Stimulated activated naive CD8-positive, alpha-beta T cell treated with anti-CD3 and anti-CD28 coated beads, Interleukin-15, Interleukin-2, amounts not matched to agents 100 U/mL and 50 U/mL, for 24 hours (primary cell): ENCODE measurements at places on chromosomes 12 and 14.

GRCh38 chr12:49917788-49918173, 14.1 kb upstream of the FAIM2 start:
- no peak for DNase-seq

DNA sequence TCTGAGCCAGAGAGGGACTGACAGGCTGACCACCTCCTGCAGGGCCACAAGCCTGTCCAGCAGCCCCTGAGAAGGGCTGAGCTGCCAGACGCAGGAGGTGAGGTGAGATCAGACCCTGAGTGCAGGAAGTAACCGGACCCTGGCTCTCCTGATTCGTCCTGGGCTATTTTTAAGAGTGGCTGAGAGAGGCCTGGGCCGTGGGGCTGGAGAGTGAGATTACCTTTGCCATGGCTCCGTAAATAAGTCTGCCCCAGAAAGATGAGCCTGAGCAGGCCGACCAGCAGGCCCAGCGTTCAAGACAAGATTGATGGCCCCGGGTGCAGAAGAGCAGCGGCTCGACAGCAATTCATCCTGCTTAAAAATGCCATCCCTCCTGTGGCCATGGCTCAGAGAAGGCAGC, 54.2 kb downstream of the SPTB start:
- no peak for DNase-seq

DNA sequence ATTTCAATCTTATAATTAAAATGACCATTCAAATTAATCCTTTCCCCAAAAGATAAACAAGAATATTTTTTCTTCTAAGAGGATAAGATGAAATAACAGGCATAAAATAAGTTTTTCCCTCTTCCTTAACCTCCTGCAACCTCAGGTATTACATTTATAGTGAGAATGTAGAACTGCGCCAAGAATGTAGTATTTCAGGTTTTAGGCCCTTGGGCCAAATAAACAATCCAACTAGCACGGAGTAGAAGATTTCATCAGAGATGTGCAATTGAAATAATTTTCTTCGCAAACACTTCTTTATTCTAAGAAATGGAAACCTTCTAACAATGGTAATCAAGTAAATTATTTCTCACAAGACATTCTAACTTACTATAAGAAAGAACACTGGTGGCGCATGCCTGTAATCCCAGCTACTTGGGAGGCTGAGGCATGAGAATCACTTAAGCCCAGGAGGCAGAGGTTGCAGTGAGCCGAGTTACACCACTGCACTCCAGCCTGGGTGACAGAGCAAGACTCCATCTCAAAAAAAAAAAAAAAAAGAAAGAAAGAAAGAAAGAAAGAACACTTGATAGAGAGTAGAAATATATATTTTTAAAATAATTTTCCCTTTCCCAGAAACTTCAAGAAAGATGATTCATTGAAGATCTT, 100.8 kb downstream of the TAOK3 start:
- no peak for DNase-seq

DNA sequence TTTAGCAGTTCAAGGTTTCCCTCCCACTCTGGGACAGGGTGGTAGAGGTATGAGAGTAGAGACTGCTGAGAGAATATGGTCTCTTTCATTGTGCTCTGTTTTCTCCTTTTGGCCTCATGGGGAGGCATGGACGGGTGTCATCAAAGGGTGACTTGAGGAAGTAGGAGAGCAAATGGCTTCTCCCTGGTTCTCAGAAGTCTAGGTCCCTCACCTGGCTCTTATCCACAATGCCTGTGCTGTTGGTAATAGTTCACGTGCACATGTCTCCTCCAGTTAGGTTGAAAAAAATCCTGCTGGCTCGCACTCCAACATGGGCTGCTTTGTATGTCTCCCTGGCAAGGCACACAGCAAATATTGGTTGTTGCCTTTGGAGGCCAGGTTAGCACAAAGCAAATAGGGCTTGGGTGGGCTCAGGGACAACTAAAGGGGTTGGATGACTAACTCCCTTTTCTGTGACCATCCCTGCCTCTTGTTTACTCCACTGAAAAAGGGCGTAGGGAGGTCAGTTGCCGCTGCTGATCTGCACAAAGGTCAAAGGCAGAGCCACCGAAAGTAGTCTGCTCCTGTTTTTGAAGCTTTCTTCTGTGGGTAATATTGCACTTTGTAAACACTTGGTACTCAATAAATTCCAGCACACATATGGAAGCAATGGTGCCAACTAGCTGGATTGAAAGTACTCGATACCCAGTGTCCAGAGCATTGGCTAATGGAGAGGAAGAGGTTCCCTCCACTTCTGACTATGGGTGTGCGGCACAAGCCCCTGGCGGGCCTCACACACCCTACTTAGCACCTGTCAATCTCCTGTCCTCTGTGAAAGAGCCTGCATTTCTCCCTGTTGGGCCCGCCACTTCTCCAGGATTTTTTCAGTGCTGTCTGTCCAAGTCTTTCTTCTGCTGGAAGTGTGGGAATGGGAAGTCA, 121.8 kb downstream of the SLC38A6 start:
- DNase-seq, result no peak

GRCh38 chr12:63302941-63303536, 152.0 kb upstream of the AVPR1A start:
- no peak for DNase-seq

DNA sequence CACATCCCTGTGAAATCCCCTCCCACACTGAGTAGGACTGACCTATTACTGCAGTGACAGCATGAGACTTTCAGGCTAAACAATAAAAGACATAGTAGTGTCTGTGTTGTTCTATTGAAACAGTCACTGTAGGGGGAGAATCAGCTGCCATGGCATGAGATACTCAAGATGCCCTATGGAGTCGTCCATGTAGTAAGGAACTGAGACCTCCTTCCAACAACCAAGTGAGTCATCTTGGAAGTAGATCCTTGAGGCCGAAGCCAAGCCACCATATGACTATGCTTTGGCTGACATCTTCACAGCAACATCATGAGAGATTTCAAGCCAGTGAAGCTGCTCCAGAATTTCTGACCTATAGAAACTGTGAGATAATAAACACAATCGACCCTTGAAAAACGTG, 12.1 kb upstream of the LRP6 start:
- DNase-seq, result no peak

- DNase-seq, result no peak
Measured at GRCh38 chr14:68234101-68234905, 414.7 kb downstream of the RAD51B start.

DNA sequence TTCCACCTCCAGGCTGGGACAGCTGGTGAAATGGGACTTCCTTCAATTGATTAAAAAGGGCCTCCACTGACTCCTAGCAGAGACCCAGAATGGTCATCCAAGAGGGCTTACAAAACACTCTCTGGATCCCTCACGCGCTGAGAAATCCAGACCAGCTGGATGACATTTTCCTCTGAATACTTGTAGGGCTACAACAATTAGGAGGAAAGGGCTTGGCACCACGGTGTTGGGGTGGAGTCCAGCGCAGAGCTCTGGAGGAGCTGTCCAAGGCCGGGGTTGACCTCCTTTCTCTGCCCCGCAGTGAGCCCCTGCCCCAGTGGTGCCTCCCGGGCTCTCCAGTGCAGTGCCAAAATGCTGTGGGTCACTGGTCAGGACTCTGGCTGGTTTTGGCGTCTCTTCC, 189.0 kb upstream of the CCND2 start:
- no peak for DNase-seq

- DNase-seq, result no peak
Measured at GRCh38 chr12:15592934-15593333, 196.3 kb downstream of the EPS8 start.

- DNase-seq, result no peak
Measured at GRCh38 chr12:126397660-126398059, 1332.4 kb downstream of the AACS start.

GRCh38 chr12:5798242-5799015, 146.6 kb downstream of the ANO2 start:
- no peak for DNase-seq

GRCh38 chr12:44930972-44931600, 55.0 kb upstream of the NELL2 start:
- DNase-seq, result no peak

DNA sequence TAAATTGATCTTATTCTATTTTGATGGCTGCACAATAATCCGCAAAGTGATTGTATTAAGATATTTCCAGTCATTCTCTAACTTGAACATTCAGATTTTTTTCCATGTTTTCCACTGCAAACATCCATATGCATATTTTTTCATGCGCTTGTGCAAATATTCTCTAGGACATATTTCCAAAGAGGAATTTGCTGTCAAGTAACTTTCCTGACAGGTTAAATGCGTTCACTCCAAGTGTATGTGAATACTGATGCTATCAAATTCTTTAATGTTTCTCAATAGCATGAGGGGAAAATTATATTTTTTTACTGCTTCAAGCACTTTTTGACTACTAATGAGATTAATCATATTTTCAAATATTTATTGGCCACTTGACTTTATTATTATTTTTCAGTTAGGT, 135.3 kb upstream of the LGR5 start:
- no peak for DNase-seq

- DNase-seq, result peak; percentile 22
Measured at GRCh38 chr14:81400202-81400678, at the start of gene STON2. TSS of gene STON2 (minus strand) at chr14:81400324. CDS start at chr14:81398382, 1,942 bp downstream.

DNA sequence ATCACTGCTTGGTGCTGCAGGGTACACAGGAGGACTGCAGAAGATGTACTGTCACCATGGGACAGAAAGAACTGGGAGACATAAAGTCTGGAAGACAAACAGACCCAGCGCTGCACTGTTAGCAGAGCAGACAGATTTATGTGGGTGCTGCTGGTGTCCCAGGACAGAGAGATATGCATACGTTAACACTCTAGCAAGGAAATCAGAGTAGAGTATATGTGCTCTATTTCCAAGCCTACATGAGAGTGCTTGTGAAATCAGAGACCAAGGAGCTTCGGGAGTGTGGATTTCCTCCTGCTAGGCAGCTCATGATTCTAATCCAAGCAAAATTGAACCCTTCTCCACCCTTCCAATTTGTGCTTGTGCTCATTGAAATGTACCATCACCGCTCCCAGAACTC, 416.5 kb downstream of the VRK1 start:
- DNase-seq, result no peak

GRCh38 chr12:45685680-45686079, 43.8 kb upstream of the ARID2 start:
- no peak for DNase-seq

DNA sequence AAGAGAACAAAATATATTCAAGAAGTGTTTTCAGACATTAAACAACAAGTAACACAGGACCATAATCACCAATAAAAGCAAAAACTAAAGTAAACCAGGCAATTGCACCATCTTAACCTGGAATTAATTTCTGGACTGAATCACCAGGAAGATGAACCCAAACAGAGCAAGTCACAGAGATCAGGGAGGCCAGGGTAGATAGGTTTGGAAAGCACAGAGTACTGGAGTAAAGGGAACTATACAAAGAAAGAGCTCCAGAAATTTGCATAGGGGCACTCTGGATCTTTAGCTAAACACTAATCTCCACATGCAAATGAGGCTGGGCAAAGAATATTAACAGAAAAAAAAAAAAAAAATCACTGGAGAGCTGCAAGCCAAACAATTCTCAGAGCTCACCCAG, 84.7 kb downstream of the NUAK1 start:
- DNase-seq, result no peak

DNA sequence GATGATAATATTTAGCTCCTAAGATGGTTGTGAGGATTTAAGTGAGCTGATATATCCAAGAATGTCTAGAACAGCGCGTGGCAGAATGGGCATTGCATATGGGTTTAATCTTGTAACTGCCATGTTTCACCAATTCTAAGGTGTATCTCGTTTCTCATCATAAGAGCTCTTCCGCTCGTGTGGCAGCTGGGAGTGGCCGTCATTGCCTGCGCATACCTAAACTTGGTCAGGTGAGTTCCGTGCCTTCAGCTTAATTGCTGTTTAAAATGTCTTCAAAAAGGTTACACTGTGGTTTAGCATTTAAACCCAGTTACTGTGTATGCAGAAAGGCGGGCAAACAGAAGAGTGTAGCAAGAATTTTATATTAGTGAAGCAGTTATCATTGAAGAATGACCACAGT, 4.5 kb upstream of the AQP2 start:
- no peak for DNase-seq

- no peak for DNase-seq
Measured at GRCh38 chr12:103397536-103397935, 98.2 kb downstream of the C12orf42 start.

- DNase-seq, result no peak
Measured at GRCh38 chr12:54371328-54372112, 7.2 kb upstream of the GPR84 start.

DNA sequence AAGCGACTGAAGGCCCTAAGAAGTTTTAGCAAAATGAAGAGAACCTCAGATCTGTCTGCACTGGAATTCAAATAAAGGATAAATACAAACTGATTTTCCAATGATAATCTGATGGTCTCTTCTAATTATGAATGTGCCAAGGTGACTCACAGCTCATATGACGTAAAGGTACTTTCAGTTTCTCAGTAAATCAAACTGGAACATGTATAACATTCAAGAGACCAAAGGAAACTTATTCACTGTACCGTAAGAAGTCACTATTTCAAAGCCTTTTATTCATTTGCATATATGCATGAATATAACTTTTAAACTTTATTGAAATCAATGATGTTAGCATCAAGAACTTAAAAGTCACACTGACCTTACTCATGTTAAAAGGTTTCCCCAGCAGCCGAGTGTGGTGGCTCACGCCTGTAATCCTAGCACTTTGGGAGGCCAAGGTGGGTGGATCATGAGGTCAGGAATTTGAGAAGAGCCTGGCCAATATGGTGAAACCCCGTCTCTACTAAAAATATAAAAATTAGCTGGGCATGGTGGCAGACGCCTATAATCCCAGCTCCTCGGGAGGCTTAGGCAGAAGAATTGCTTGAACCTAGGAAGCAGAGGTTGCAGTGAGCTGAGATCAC, 52.2 kb downstream of the ATXN2 start:
- peak; percentile 46 for DNase-seq

- DNase-seq, result no peak
Measured at GRCh38 chr12:114412825-114413749, 7.1 kb upstream of the TBX5 start.

DNA sequence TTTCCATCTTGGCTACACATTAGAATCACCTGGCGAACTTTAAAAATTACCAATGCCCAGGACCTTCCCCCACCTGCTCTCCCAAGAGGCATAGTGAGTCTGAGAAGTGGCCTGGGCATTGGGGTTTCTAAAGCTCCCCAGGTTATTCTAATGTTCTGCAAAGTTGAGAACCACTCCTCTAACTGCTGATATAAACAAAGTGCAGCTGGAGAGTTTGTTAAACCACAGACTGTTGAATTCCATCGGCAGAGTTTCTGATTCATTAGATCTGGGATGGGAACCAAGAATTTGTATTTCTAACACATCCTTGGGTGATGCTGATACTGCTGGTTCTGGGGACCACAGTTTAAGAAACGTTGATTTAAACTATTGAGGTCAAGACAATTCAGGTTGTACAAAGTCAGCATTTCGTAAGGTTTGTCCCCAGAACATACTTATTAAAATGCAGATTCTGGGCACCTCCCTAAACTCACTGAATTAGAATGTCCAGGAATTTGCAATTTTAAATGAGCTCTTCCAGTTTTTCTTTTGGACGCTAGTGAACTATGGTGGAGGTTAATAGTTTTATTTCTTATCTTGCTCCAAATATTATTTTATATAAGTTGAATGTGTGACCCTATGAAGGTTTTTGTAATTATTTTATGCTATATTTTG, 309.1 kb downstream of the NRXN3 start:
- no peak for DNase-seq

GRCh38 chr12:108751821-108752220, 20.5 kb upstream of the CORO1C start:
- DNase-seq, result no peak
